ENCODE measurements at places on chromosomes 1 and 21.

- DNase-seq = no peak
These were observed 13.8 kb upstream of the GFI1 start for GRCh38 chr1:92500552-92500951.

DNA sequence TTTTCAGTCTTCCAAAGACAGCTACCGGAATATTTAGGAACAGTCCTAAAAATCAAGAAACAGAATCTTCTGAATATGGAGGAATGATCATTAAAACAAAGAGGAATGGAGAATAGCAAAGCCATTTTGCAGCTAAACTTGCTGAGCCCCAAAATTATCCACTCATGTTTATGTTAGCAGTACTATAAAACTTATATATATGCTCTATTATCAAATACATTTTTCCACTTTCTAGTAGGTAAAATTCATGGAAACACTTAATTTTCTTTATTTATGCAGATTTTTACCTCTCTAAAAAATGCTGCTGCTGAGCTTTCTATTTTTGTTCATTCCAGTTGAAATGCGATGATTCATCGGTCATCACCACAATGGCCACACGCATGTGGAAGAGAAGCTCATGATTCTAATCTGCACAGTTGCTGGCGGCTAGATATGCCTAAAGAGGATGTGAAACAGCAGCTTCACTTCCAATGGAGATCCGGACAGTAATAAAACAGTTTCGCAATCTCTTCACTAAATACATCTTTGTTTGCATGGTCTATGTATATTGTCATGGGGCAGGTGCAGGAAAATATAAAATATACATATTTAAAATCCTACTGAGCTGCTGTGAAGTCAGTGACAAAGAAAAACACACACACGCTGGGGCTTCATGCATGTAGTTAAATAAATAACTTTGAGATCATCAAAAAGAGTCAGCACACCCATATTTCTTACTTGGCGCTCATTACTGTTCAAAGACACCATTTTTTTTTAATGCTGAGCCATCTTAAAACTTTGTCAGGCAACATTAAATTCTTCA is 292.2 kb downstream of the SMYD3 start:
- DNase-seq = no peak

- no peak for DNase-seq
These were observed 7.9 kb upstream of the SMIM12 start for GRCh38 chr1:34867415-34867814.

DNA sequence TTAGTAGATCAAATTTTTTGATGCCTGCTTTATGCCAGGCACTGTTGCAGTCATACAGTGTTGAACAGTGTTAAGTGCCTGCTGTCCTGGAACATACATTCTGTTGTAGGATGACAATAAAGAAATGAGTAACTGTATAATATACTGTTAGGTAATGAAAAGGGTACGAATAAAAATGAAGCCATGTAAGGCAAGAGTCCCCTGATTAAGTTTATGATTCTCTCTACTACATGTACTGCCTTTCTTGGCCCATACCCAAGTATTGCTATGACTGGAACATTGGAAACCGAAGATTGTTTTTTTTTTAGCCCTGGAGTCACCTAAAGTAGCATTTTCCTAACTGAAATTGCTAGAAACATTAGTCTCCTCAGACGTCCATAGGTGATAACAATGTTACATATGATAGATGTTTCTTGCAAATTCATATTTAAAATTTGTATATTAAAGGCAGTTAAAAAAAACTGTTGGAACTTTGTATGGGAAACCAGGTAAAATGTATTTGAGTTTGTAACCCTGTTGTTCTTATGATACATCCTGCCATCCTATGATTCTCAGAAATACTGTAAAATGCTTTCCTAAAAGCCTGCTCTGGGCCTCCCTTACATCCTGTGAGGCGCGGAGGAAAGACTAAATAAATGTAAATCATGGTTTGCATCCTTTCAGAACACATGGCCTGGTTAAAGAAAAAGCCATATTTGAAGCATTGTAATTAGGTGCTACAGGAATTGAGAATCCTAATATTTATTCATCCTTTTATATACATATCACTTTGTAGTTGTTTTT is 5.8 kb downstream of the ATP5PB start:
- DNase-seq = no peak

GRCh38 chr1:236239092-236239585 is 42.6 kb downstream of the ERO1B start:
- DNase-seq = no peak

- DNase-seq = no peak
These were observed 12.8 kb downstream of the OTUD7B start for GRCh38 chr1:149997585-149998262.

GRCh38 chr1:229893762-229894444 is 173.1 kb upstream of the GALNT2 start:
- no peak for DNase-seq

Measured in Right ventricle myocardium inferior (tissue), 1 donor.